Astrocyte of the spinal cord (primary cell): ENCODE measurements at places on chromosomes 16 and 17.

DNA sequence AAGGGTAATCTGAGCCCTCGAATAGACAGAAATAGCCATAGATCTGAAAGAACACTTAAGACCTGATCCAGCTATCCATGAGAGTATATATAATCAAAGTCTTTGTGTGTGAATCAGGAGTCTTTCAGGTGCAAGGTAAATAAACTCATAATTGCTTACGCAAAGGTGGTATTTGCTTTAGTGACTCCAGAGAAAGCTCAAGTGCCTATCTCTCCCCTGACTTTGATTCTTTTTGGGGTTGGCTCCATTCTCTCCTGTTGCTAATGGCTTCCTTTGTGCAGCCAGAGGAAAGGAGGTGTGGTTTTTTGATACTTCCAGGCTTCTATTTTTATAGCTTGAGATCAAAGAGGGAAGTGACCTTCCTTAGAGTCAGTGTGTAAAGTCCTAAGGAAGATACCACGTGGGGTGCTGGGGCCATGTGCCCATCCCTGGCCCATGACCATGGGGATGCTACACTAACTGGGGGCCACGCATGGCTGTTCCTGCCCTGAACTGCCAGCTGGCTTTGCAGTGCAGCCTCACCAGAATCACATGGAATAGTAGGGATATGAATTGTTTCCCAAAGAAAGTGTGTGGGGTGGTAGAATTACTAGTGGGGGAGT lies 45.8 kb downstream of the TENT4B start:
- DNase-seq: no peak

DNA sequence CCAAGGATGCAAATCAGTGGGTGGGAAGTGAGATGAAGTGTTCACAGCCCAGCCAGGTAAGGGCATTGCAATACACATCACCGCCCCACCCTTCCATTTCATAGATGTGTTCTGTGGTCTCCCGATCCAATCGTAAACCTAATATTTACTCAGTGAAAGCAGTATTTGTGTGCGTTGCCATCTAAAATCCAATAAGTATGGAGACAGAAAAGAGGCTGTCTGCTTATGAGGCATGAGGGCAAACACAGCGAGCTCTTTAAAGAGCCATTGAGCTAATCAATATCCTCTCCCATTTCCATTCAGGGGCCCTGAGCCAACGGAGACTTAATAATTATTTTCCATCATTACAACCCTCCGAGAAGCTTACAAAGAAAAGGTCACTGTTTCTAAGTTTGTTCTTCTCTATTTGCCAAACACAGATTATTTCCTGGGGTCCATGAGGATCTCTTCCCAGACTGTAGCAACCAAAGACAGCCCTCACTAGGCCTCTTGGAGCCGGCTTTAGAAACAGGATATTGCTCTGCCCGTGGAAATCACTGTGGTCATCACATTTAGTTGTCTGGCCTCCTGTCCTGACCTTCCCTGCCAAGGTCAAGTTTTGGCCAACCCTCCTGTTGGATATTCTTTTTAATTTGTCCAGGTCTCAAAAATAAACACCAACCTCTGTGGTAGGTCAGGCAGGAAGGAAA lies 120.1 kb downstream of the SLC39A11 start:
- DNase-seq: no peak

GRCh38 chr17:8697323-8697741 lies 47.3 kb downstream of the CCDC42 start:
- peak; percentile 78 for DNase-seq

DNA sequence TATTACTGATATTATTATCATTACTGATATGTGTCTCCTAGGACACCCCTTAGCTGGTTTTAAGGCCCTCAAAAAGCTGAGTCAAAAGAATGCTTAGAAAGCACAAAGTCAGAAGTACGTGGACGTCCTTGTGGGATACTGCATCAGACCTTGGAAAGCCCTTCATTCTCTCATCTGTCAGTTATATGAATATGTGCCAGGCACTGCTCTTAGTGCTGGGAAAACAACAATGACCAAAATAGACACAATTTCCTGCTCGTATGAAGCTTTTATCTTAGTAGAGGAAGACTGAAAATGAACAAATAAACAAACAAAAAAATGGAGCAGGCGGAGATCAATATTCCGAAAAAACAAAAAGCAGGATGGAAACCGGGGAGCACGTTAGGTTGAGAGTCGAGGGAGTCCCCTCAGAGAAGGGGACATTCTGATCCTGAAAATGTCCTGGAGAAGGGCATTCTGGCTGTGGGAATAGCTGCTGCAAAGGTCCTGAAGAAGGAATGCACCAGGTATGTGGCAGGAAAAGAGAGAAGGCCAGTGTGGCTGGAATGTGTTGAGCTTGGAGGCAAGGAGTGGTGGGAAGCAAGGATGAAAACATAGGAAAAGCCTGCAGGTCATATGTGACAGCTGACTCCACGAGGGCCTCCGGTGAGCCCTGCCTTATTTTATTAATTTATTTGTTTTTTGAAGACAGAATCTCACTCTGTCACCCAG lies 15.5 kb upstream of the TMEM94 start:
- no peak for DNase-seq

DNA sequence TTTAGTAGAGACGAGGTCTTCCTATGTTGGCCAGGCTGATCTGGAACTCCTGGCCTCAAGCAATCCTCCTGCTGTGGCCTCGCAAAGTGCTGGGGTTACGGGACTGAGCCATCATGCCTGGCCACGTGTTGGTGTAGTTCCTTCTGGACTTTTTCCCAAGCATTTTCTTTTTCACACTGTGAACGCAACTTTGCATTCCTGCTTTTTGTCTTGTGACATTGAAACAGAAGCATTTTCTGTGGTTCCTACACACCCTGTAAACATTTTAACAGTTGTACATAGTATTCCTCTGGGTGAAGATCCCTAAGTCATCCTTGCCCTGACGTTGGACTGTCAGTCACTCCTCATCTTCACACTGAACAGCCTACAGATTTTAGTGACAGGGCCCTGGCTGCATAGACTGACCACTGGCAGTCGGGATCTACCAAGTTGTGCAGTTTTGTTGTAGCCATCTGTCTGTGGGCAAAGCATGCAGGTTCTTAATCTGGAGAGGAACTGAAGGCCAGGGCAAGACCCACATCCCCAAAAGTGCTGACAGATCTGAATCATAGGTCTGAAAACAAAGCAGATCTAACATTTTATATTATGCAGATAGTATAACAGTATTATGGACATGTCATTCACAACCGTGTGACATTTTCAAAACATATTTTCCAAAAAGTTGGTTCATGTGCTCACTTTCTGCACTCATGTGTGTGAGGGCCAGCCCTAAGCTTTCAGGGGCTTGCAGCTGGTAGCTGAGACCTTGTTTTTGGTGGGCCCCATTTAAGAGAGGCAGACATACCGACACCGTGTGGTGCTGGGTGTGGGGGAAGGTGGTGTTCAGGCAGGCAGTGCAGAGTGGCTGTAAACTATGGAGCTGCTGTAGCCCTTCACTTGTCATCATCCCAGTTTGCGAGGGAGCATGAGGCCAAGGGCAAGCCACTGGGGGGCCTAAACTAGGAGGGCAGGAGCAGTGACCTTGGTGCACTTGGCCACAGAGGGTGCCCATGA lies 59.9 kb downstream of the EPN2 start:
- DNase-seq: no peak

DNA sequence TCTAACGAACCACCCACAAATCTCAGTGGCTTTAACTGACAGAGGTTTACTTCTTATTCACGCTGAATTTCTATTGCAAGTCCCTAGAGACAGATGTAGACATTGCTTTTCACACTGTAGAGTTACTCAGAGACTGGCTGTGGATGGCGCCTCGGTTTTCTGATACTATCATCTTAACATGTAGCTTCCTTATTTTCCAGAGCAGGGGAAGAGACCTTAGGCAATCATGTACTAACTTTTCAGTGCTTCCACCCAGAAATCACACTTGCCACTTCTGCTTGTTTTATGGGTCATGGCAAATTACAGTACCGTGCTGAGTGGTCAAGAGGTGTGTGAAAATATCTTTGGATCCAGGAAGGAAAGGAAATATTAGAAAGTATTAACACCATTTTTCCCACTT lies 65.4 kb downstream of the MAF start:
- DNase-seq: no peak

DNA sequence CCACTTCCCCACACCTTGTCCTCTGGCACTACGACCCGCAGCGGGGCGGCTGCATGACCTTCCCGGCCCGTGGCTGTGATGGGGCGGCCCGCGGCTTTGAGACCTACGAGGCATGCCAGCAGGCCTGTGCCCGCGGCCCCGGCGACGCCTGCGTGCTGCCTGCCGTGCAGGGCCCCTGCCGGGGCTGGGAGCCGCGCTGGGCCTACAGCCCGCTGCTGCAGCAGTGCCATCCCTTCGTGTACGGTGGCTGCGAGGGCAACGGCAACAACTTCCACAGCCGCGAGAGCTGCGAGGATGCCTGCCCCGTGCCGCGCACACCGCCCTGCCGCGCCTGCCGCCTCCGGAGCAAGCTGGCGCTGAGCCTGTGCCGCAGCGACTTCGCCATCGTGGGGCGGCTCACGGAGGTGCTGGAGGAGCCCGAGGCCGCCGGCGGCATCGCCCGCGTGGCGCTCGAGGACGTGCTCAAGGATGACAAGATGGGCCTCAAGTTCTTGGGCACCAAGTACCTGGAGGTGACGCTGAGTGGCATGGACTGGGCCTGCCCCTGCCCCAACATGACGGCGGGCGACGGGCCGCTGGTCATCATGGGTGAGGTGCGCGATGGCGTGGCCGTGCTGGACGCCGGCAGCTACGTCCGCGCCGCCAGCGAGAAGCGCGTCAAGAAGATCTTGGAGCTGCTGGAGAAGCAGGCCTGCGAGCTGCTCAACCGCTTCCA lies 2.6 kb downstream of the METTL26 start:
- no peak for DNase-seq

GRCh38 chr17:37026531-37026869 lies 77.7 kb downstream of the AATF start:
- no peak for DNase-seq

GRCh38 chr17:28747051-28747691 lies 3.4 kb downstream of the TRAF4 start:
- no peak for DNase-seq

DNA sequence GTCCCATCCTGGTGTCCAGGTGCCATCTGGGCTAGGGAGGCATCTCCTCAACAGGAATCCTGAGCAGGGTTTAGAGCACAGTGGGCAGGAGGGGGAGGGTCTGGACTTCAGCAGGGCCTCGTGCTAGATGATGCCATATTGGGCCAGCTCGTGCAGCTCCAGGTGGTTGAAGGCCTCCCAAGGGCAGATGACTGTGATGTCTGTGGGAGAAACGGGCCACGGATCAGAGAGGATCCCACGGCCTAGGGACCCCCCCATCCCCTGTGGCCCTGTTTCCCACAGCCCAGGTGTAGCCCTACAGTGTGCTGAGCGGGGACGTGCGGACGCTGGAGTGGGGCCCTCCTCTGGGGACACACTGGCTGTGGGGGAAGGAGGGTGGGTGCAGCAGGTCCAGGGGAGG lies 5.4 kb downstream of the PDE6G start:
- DNase-seq: no peak

DNA sequence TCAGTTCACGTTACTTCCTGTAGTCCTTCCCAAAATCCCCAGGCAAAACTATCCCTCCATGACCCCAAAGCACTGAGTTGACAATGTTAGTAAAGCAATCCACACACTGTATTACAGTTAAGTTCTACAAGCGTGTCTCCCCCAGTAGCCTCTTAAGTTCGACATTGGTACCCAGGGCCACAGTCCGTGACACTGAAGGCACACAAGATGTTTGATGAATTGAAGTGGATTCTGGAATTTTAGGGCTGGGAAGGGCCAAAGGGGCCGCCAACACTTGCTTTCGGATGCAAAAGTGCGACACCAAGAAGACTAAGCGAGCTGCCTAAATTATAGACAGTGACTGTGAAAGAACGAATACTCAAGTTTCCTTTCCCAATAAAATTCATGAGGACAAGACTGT lies 1.5 kb downstream of the VPS35 start:
- no peak for DNase-seq

- DNase-seq: no peak
Observed at GRCh38 chr16:4893103-4893862, 43.7 kb downstream of the PPL start.

- no peak for DNase-seq
Observed at GRCh38 chr16:67537636-67538591, 9.3 kb downstream of the RIPOR1 start.

DNA sequence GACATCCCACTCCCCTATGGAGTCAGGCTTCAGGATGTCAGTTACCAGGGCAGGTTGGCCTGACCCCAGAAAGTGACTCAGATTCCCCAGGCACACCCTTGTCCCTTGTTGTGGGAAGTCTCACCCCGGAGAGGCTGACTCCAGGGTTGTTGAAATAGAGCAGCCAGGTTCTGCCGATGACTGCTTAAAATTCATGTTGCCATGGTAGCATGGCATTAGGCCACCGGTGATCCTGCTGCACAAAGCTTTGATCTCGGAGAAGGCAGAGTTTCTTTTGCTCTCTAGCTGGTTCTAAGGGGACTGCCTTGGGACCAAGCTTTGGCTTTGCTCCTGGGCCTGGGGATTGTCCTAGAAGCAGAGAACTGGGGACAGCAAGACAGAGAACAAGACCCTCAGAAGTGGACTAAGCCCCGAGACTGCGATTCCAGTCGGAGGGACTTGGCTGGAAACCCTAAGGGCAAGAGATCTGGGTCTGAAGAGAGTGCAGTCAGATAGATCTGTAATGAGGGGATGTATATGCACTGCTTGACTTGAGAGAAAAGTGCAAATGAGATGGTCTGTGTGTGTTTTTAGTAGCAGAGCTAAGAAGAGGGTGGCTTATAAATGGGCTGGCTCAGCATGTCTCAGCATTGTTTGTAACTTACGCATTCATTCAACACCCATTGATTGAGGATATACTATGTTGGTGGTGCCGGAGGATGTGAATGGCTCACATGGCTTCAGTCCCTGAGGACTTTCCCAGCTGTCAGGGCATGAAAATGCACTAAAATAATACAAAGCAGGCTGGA lies 106.9 kb downstream of the RGS9 start:
- DNase-seq: peak; percentile 73

DNA sequence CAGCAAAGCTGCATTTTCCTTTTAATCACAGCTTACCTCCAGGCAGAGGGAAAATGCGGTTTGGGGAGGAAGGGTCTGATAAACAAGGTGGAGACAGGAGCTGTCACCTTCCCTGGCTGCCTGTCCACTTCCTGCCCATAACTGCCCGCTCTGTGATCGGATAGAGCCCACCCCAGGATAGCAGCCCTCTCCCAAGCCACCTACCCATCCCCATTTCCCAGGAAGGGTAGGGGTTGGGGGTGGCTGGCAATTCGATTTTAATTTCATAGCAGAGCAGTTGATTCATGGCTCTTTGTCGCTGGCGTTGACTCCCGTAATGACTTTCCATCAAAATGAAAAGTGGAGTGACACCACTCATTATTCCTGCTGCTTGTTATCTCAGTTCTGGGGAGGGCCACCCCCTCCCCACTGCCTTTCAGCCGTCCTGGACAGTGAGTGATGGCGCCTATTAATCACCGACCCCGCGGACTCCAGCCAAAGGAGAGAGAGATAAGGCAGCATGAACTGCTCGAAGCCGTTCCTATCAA lies 11.2 kb downstream of the CDK5RAP3 start:
- no peak for DNase-seq
